ENCODE measurements at places on chromosomes 4 and X.

- no peak for DNase-seq
Measured at GRCh38 chr4:23161787-23162186, 469.1 kb downstream of the GBA3 start.

DNA sequence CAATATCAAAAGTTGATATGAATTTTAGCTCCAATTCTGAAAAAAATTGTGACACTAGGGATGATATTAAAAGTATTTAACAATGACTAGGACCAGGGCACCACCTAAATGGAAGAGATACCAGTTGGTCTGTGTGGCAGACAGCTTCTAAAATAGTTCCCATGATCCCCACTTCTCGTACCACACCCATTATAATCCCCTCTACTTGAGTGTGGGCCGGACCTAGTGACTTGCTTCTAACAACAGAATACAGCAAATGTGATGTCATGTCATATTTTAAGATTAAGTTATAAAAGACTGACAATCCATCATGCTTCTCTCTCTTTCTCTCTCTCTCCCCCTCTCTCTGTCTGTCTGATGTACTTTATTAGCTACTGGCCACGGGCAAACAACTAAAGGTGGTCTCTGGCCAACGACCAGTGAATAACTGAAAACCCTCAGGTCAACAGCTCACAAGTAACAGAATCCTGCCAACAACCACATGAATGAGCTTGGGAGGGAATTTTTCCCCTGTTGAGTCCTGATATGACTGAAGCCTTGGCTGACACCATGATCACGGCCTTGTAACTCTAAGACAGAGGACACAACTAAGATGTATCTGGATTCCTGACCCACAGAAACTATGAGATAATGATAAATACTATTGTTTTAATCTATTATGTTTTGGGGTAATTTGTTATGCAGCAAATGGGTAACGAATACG is 34.4 kb downstream of the FAM13A start:
- no peak for DNase-seq

- no peak for DNase-seq
Measured at GRCh38 chrX:132532913-132533312, 44.1 kb upstream of the MBNL3 start.

DNA sequence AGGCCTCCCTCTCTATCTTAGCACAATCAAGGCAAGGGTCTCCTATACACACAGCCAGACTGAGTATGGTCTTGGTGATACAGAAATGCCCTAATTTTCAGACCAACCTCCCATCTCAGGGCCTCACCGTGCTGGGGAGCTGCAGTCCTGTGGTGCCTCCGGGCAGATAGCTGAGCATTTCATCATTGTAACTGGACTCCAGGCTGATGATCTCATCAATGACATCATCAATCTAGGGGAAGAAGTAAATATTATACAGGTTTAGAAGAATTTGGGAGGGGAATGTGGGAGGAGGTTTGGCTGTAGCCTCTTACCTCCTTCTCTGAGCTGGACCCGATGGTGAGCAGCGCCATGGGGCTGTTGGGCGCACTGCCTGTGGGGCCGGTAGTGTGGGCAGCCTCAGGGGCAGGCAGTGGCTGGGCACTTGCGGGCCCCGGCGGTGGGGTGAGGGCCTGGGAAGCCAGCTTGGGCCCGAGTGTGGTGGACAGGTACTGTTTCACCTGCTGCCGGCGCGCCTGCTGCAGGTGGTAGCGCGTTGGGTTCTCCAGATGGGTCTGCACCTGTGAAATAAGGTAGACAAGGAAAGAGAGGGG is 5.2 kb downstream of the TFE3 start:
- no peak for DNase-seq

DNA sequence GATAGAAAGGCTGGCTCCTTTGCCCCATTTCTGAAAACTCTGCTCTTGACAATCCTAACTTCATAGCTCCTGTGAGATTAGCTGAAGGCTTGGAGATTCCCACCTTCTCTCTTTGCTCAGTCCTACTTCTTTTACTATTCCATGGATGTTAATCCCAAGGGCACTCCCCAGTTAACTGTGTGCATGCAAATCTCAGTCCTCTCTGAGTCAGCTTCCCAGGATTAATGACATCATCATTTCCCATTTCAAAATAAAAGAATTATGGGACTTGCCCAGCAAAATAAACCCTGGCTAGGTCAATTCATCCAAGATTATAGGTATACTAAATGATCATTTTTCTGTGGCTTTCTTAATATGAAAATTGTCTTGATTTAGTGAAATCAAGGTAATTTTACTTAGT is 328.6 kb upstream of the NR3C2 start:
- no peak for DNase-seq

DNA sequence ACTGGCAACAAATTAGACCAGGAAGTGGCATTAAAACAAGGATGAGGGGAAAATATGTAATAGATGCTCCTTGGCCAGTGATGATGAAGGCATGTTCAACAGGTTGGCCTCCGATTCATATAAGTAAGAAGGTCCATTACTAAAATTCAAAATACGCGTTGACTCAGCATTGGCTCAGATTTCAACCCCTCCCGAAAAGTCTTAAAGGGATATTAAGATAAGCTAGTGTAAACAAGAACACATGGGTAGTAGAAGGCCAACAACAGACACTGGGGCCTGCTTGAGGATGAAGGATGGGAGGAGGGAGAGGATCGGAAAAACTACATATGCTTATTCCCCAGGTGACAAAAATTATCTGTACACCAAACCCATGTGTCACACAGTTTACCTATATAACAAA is 19.1 kb upstream of the LAP3 start:
- DNase-seq: no peak

DNA sequence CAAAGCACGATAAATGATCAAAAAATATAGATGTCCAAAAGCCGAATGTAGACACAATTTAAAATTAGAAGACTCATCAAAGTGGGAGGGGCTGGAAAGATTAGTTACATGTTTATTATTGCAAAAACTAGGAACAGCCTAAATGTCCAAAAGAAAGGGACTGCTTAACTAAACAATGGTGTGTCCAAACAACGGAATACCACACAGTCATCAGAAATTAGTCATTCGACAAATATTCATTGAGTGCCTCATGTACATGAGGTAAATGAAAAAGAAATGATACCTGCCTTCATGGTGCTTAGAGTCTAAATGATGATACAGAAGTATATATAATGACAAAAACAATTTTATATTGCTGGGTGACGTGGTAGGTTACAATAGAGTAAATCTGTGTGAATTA is 139.7 kb downstream of the MAML3 start:
- DNase-seq: no peak

DNA sequence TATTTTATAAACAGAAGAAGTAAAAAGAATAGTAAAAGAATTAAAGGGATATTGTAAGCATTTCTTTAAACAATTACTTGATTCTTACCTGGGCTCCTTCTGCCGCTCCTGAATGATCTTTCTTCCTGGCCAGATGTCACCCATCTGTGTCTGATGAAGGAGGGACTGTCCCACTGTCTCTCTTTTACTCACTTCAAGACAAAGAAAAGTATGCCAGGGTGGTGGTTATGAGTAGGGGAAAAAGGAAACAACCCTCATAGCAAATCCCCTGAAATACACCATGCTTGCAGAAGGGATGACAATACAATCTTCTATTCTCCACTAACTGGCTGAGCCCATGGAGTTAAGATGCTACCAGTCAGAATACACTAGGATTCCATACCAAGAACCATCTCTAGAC is 31.1 kb downstream of the SYTL4 start:
- no peak for DNase-seq

- DNase-seq: no peak
Measured at GRCh38 chr4:156774422-156774821, 197.2 kb downstream of the PDGFC start.

Data from gastrocnemius medialis (tissue), 4 donors.